Esophagus muscularis mucosa (tissue), 4 donors: ENCODE measurements at places on chromosomes 12 and 14.

- no peak for DNase-seq
Observed at GRCh38 chr12:68896881-68897540, 36.0 kb downstream of the CPM start.

DNA sequence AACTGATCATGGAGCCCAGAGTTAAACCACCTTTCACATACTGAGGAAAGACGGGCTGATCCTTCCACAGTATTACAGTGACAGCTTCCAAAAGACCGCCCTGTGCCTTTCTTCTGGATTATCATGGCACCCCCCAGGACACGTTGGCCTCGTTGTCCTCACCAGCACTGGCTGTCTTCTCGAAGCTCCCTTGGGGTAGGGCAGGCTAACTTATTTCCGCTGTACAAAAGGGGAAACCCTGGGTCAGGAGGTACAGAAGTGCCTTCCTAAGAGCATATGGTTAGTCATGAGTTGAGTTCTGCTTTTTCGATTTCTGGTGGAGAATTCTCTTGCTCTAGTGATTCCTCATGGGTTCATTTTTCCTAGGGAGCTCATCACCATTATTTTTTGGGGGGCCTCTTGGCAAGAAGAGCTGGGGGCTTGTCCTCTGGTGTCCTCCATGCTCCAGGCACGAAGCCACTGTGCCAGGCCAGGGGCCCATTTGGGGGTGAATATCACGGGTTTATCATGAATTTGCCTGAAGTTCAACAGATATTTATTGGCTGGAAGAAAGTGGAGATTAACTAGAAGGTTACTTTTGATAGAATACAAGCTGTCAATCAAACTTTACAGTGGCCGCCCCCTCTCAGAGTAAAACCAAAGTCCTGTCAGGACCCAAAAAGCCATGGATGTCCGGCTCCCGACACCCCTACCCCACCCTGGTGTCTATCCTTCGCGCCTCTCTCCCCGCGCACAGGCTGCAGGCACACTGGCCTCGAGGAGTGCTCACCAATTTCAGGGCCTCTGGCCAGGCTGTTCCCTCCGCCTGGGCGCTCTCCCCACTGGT is 8.8 kb upstream of the TRAF3 start:
- DNase-seq: no peak

- no peak for DNase-seq
Observed at GRCh38 chr12:2654741-2655140, 140.0 kb upstream of the FKBP4 start.

DNA sequence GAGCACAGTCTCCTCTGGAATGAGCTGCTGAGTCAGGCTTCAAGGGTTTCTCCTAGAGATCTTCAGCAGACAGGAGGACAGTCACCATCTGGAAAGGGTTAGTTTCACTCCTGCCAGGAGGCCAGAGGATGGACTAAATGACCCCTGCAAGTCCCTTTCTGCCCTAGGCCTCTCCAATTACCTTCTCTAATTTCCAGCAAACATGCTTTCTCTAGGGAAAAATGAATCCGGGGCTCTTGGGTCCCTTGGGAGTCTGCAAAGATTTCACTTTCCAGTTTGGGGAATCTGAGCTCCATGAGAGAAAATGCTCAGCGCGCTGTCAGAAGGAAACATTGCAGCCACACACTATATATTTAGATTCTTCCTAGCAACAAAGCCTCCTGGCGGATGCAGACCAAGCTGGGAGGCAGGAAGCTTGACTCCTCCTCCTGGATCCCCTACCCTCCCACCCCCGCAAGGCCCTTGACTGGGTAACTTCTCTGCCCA is 184.4 kb upstream of the CCND2 start:
- no peak for DNase-seq

DNA sequence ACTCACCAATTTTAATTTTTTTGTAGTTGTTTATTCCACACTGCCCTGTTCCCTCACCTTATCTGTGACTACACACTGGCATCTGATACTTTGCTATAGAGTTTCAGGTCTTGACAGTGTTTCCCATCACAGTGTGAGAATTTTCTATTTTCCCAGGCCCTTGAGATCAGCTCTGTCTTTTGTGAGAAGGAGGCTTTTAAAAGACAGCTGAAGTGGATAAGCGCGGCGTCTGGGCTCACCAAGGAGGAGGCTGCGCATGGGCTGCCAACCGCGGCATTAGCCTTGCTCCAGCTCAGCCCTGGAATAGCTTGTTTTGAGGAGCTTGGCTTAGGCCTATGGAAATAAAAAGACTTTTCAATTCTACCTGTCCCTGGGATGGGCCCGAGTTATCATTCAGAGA is 181.3 kb downstream of the RMST start:
- DNase-seq: peak; percentile 80

DNA sequence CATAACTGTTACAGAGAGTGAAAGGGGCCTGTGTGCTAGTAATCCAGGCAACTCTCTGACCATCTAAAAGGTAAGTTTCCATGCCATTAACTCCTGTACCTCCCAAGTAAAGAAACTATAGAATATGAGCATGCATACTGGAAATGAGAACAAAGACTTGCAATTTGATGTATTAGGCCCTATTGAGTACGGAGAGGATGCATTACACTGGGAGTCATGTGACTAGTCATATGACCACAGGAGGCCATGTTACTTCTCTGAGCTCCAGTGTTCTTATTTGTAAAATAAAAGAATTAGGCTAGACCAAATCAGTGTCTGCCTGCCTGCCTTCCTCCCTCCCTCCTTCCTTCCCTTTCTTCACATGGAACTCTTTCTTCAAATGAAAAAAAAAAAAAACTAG is 440.1 kb upstream of the CCDC196 start:
- DNase-seq: no peak

DNA sequence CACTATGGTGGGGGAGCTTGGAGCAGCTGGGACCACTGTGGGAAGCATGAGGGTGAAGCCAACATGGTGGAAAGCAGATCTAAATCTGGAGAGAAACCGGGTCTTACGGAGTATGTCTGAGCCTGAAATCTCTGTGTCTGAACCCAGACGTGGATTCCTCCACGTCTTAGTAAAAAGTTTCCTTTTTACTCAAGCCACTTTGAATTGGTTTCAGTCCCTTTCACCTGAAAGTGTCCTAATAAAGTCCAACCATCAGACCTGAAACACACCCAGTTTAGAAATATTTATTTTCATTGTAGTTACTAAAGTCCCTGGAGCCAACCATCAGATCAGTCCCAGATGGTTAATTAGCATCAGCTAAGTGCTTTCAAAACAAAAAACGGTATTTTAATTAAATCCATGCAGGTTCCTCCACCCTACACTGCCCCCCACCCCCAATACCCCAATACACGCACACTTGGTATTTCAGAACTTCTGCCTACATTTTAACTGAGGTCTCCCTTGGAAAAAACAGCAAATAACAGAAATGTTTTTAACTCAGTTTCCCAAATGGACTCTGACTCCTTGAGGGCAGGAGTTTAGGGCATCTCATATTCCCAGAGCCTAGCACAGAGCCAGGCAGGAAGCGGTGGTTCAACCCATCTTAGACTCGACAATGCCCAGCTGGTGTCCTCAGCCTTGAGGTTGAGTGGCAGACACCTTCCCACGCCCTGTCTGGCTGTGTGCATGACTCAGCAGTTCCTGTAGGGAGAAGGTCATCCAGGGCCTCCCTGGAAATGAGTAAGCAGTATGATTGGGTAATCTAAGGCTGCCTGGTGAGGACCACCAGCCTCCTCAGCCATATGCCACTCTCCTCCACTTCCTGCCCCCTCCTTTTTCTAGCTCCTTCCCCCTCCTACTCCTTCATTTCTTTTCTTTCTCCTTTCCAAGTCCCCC is 175.8 kb downstream of the TTC8 start:
- no peak for DNase-seq

GRCh38 chr14:22159957-22160356 is 429.1 kb downstream of the DAD1 start:
- DNase-seq: no peak

DNA sequence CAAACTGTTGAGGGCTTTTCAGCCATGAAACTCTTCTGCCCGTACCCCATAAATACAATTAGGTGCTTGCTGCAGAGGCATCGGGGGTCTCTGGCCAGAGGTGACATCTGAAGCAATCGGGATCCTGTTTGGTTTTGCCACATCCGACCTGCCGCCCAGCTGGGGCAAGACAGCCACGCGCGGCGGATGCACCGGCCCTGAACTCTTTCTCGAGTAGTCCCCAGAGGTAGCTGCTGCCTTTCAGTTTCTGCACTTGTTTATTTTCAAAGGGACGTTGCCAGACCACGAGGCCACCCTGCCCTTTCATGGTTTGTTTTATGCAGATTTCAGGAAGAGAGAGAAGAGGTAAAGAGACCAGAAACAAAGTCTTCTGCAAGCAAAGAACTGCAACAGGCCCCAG is 10.6 kb upstream of the MLXIP start:
- DNase-seq: no peak
